ENCODE measurements at places on chromosomes 7 and 10.

DNA sequence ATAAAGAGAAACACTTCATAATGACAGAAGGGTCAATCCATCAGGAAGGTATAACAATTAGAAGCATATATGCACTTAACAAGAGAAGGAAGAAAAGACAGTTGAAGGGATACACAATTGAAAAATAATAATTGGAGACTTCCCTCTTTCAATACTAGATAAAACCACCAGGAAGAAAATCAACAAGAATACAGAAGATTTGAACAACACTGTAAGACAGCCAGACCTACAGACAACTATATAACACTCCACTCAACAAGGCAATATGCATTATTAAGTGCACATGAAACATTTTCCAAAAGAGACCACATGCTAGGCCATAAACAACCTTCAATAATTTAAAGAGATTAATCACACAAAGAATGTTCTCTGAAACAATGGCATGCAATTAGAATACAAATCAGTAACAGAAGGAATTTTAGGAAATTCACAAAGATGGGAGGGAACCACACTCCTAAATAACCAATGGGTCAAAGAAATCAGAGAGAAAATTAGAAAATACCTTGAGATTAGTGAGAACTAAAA is 35.1 kb downstream of the ZNF438 start:
- no peak for DNase-seq

DNA sequence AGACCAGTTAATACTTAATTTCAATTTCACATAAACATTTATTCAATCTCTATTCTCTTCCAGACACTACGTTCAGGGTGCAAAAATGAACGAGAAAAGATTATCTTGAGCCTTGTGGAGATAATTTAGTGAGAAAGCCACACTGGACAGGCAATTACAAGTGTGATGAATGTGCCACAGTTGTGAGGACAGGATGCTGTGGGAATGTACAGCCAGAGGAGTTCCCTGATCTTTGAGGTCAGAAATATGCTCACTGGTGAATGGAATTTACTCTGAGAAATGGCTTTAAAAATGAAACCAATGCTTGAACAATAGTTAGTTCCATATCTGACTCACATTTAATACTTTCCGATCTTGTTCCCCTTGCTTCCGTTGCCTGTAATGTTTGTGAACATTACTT is 864.8 kb downstream of the GATA3 start:
- DNase-seq = no peak

- DNase-seq = no peak
Observed at GRCh38 chr10:122786269-122786668, 59.4 kb downstream of the CUZD1 start.

GRCh38 chr10:118531105-118531852 is 64.2 kb downstream of the PRLHR start:
- no peak for DNase-seq

GRCh38 chr7:85287106-85287825 is 100.4 kb upstream of the SEMA3D start:
- DNase-seq = no peak

GRCh38 chr10:85547460-85548023 is 819.1 kb downstream of the GRID1 start:
- no peak for DNase-seq

DNA sequence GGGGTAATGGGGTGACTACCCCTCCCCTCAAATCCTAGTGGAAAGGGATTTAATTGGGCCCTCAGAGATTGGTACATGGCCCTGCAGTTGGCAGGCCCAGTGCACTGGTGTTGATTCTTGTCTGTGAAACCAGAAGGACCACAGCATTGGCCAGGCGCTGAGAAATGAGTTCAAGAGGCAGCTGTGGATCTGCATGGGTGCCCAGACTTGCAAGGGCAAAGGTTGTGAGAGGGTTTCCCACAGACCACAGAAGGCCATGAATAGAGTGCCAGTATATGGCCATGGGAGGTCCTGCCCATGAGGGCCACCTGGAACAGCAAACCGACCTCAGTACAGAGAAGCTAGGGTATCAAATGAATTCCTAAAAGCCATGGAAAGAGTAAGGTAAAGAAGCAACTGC is 32.9 kb downstream of the TMEM168 start:
- DNase-seq = no peak

GRCh38 chr10:124688889-124689670 is 55.1 kb downstream of the FAM53B start:
- DNase-seq = no peak

DNA sequence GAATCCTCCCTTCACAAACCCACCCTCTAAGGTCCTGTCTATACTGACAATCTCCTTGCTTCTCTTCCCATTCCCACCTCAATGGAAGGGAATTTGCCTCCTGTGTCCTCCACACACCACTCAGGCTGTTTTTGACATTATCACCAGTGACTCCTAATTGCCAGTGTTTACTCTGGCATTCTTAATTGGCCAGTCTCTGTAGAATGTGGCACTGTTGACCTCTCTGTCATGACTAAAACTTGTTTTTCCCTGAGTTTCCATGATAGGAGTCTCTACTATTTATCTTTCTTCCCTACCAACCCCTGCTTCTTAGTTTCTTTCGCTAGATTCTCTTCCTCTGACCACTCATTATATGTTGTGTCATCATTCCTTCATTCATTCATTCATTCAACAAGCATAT is 12.1 kb downstream of the SLC16A12 start:
- no peak for DNase-seq

DNA sequence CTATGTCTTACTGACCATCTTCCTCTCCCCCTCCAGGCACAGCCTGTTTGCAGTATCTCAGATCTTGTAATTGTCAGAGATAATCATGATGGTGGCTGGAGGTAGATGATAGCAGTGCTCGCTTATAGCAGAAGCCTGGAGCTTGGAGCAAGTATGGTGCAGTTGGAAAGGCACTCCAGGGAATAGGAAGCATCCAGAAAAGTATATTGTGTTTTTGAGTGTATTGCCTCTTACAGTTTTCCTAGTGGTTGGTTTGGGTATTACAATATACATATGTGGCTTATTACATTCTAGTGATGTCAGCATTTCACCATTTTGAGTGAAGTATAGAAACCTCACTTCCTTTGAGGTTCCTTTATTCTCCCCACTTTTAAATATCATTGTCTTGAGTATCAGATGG is 101.5 kb downstream of the STK31 start:
- DNase-seq = peak; percentile 1

DNA sequence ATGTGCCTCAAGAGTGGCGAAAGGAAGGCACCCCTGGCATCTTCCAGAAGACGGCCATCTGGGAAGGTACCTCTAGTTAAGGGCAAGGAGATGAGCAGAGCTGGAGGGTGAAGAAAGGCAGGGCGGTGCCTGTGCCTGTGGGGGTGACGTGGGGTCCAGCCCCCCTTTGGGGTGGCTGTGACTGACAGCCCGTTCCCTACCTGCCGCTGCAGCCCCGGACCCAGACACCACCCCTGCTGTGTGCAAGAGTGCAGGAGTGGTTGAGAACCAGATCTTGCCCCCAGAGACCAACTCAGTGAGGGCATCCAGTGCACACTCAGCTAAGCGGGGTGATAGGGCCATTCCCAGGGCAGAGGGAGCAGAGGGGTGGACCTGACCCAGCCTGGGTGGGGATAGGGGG is 4.3 kb upstream of the MUC17 start:
- no peak for DNase-seq

- no peak for DNase-seq
Observed at GRCh38 chr10:87880336-87880735, 16.9 kb downstream of the PTEN start.

DNA sequence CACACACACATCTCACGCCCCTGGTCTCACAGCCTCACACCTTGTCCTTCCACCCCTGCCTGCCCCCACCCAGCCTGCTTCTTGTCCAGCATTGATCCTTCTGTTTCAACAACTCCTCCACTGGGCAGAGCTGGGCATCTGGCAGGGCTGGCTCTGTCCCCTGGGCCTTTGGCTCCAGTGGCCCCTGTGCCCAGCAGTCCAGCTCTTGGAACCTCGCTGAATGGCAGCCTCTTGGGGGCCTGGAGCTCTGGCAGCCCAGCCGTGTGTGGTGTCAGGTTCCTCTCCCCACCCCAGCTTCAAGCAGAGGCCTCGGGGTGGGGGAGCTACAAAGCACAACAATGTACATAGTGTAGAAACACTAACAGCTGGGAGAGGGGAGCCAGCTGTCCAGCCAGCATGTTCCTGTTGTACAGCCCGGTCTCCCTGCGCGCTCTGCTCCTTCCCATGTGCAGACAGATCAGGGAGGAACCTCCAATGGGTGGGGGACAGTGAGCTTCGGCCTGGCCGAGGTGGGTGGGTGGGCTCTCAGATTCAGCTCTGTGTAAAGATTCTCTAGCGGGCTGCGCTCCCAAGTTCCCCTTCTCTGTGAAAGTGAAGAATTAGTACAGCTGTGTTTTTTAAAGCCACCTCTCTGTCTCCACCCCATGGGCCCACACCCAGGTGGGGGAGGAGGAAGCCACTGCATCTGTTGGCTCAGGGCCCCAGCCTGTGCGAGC is 19.4 kb downstream of the ZMIZ2 start:
- DNase-seq = no peak

DNA sequence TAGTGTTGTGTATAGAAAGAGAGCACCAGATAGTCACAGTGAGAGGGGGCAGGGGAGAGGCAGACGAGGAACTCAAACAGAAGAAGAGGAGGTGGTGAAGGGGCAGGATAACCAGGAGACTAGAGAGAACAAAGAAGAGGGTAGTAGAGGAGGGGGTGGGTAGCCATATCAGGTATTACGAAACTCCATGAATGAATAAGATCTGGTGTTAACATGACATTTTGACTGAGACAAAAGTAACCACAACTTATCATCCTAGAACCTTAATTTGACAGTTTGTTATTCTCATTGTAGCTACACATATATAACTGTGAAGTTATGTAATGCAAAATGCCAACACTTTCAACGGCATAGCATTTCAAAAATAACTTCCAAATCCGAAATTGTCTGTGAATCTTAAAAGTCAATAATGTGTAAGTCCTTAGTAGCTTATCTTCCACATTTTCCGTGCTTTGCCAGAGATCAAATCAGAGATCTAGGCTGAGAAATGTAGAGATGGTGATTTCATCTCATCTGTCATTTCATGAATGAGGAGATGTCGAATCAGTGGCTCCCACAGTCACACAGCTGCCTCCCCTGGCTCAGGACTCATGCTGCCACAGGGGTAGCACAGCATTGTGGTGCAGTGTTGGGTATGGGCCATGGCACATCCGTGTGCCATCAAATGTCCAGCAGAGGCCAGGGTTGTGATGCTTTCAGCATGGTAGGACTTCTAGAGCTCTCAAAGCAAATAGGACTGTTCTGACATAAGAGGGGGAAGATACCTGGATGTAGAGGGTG is 202.1 kb downstream of the HECW1 start:
- DNase-seq = no peak

DNA sequence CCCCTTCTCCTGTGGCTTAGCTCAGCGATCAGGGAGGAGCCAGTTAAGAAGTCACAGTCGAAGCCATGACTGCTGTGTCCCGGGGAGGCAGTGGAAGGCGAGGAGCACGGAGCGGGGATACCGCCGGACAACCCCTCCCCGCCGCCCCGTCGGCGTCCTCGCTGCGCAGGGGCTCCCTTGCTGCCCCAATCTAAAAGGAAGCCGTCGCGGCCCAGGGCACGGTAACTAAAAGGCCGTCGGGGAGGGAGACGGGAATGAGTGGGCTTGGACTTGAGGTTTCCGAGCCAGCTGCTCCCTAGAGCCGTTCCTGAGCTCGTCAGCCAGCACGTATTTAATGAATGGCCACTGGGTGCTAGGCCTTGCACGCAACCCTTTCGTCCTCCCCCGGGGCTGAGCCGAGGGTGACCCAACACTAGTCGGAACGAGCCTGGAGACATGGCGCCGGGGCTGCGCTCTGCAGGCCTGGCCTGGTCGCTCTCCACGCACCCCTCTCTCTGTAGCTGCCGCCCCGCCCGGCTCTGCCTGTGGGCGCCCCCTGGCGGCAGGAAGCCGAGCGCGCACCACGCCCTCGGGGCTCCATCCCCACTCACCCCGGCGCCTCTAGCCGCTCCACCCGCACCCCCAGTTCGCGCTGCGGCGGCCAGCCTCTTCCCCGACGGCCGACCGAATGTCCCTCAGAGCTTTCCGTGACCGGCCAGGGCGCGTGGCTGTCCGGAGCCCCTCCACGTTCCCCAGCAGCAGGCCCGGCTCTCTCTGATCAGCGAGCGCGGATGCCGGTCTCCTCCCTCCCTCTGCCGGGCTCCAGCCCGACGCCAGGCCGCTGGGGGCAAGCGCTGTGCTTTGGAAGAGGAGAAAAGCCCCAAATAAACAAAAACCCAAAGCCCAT is 29.3 kb upstream of the KCNK18 start:
- peak; percentile 61 for DNase-seq

DNA sequence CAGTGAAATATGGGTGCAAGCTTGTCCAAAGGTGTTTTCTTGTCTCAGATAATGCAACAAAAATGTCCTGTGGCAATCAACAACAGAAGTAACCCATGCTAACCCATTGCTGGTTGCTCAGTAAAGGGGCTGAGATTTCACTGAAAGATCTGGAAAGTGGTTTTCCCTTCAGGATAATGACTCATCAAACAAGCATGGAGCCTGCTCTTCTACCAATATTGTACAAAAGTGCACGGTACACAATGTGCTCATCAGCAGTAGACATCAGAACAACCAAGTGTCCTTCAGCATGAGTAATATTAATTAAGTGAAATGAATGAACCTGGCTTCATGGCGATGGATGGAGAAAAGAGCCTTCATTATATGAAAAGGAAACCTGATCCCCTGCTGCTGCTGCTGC is 287.1 kb upstream of the NEBL start:
- DNase-seq = no peak

- DNase-seq = no peak
Observed at GRCh38 chr10:14549496-14549895, 218.8 kb upstream of the FRMD4A start.

DNA sequence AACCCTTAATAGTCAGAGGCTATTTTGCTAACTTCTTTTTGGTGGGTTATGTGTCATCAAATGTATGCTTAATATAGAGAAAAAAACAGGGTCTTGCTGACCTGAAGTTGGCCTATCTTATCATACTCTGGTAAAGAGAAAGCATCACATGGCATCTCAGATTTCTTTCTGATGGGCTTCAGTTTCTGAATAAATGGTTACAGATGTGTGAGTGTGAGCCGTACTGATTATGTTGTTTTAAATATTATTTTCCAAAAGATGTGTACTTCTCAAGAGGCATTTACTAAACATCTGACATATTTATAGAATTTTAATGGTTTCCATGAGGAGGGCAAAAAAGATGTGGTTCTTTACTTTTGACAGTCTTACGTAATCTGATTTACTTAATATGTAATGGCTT is 28.4 kb downstream of the BBS9 start:
- no peak for DNase-seq

DNA sequence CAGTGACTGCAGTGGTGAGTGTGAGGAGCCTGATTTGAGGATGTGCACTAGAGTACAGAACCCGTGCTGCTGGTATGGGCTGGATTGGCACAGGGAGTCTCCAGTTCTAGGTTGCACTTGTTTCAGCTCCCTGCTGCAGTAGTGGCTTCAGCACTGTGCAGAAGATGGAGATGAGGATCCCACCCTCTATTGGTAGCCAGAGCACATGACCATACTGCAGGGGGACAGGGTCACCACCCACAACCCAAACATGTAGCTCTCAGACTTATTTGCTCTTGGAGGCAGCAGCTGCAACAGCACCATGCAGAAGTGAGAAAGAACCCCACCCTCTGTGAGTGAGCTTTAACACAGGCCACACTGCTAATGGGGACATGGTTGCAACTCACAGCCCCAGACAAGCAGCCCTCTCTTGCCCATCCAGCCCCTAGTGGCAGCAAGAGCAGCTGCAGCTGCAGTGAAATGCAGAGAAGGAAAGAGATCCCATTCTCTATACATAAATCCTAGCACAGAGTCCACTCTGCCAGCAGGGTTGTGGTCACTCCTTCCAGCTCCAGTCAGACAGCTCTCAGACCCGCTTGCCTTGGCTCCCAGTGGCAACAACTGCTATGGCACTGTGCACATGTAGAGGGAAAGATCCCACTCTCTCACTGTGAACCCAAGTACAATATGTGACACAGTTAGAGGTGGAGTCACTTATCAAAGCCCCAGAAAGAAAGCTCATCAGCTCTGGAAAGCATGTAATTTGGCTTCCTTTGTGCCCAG is 51.4 kb upstream of the SCIN start:
- no peak for DNase-seq

All from NCI-H526 (cell line).